Stimulated activated CD4-positive, alpha-beta T cell treated with anti-CD3 and anti-CD28 coated beads, Interleukin-2, amount 100 ng/mL, for 48 hours (primary cell): ENCODE measurements at places on chromosomes 6 and 20.

GRCh38 chr6:81758221-81758620 lies 5.7 kb upstream of the TENT5A start:
- DNase-seq: no peak

DNA sequence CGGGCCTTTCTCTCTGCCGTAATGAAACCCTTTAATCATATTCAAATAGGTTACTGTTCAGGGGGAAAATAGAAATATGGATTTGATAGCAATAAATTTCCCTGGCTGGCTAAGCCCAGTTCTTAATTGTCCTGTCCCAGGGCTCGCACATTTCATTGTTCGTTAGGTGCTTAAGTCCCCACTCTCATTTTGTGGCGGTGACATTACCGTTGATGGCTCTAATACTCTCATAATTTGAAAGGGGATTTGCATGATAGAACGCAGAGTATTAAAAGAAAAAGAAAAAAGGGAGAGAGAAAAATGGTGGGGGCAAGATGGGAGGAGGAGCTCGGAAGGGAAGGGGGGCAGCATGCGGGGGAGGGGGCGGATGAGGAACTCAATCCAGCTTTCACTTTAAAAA lies 79.1 kb upstream of the FOXP4 start:
- no peak for DNase-seq

- no peak for DNase-seq
Observed at GRCh38 chr20:47672886-47673670, 112.2 kb downstream of the SULF2 start.

- DNase-seq: no peak
Observed at GRCh38 chr6:12165722-12166280, 124.4 kb upstream of the EDN1 start.

DNA sequence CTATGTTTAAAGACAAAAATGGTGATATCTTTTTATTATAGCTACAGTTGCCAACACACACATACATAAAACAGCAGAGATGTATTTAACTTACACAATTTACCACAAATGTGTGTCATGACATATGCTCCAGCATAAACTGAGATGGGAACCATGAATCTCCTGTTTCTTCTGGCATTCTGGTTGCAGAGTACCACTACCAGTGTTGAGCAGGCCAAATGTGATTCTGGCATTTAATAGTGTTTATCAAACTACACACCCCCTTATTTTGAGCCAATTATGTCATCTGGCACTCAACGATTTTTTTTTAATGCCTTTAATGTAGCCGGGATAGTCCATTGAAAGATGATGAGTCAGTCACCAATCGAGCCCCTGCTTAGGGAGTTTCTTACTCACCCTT lies 59.0 kb upstream of the TPD52L1 start:
- no peak for DNase-seq

GRCh38 chr20:16451001-16451400 lies 122.2 kb downstream of the KIF16B start:
- no peak for DNase-seq

GRCh38 chr6:72283571-72283970 lies 338.3 kb upstream of the KCNQ5 start:
- no peak for DNase-seq

DNA sequence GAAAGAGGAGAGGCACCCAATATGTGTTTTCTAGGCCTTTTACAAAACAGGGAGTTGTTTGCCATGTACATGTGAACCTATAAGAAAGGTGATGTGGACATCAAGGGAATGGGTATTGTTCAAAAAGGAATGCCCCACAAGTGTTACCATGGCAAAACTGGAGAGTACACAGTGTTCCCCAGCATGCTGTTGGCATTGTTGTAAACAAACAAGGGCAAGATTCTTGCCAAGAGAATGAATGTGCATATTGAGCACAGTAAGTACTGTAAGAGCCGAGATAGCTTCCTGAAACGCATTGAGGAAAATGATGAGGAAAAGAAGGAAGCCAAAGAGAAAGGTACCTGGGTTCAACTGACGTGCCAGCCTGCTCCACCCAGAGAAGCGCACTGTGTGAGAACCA lies 13.1 kb downstream of the QRSL1 start:
- no peak for DNase-seq

GRCh38 chr6:121399966-121400365 lies 35.5 kb upstream of the GJA1 start:
- no peak for DNase-seq
